ENCODE measurements at places on chromosomes 1 and 21. TPM values are rescaled to one million over a fixed set of nuclear protein-coding genes. Genes with fewer than 3 reads are reported as not detected.

ERO1B gene
- 10.6 TPM for total RNA-seq

NES gene
- 45.5 TPM for total RNA-seq

MTF1 gene
- 4.4 TPM for total RNA-seq

PDC gene
- not detected for total RNA-seq

SERPINC1 gene
- total RNA-seq, result not detected

Measured in cerebellum (tissue), 4 donors.